ENCODE measurements at places on chromosomes 7 and 10. TPM values are rescaled to one million over a fixed set of nuclear protein-coding genes. Genes with fewer than 3 reads are reported as not detected.

Gene ZPBP
- total RNA-seq = not detected

DNA sequence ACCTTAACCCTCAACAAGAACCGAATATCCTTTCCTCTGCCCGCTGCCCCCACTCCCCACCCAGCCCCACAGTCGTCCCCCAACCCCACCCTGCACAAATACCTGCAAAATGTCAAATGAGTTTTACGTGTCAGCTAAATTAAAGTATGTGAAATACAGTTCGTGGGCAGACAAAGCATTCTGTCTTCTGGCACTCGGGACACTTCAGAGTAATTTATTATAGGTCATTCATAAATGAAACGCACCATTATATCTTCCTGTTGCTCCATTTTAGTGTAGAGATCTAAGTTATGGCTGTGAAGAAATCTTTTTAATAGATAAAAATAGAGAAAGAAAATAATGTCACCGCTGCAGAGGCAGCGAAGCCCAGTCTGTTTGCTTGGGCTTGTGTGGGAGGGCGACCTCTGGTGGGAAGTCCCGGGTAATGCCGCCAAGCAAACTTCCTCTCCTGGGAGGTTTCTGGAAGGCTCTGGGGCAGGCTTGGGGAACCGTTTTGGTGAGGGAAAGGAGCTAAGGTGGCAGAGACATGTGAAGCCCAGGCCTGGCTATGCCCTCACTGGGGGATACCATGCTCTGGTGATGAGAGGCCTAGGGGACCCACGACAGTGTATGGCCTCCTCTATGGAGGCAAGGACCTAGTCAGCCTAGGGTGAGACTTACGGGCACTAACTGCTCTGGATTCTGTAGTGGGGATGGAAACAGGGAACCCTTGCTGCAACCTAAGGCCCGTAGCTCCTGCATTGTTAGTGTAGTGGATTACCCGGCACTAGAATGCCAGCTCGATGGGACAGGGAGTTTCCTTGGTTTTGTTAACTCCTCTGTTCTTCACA lies 604.9 kb downstream of the LRMDA start:
- no peak overlapping the region for H3K27ac ChIP-seq
- no peaks in the 10 kb centered on the region for H3K36me3 ChIP-seq
- no peaks in the 10 kb centered on the region for H3K4me1 ChIP-seq
- peak; percentile 91 for DNase-seq

DNA sequence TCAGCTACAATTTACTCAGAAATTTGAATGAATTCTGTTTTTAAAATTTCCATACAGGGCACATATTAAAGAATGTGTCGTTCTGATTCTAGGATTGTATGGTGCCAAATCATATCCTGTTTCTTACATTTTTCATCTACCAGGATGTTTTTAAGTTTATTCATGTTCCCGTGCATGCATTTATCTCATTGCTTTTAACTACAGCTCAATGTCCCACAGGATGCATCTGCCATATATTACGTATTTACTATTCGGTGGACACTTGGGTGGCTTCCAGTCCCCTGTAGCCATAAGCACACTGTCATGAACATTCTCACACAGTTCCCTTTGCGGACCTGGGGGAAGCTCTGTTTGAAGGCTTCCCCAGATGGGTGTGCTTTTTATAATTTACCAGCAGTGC lies 122.3 kb downstream of the CCDC71L start:
- H3K36me3 ChIP-seq = no peaks in the 10 kb centered on the region
- H3K27ac ChIP-seq = no peak overlapping the region
- no peak overlapping the region for H3K4me3 ChIP-seq
- H3K4me1 ChIP-seq = no peaks in the 10 kb centered on the region

Gene METTL2B
- 23.8 TPM for total RNA-seq

Gene COPS6
- total RNA-seq = 79.7 TPM

Gene GPR158
- not detected for total RNA-seq

Gene CHCHD3
- total RNA-seq = 32.2 TPM

DNA sequence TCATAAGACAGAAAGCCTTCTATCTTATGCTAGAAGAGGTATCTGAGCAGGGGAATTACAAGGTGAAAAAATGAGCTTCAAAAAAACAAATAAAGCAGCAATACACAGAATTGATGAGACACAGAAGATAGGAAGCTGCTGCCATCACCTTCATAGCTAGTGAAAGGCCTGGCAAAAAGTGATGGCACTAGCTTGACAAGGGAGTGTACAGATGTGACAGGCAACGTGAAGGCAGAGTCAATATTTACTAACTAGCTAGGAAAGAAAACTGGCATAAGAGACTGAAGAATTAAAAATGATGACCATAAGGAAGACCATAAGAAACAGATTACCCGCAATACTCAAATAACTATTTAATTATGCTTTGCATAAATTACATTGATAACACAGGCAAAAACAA lies 9.4 kb downstream of the GPR22 start:
- H3K27me3 ChIP-seq = no peaks in the 10 kb centered on the region
- DNase-seq = no peak
- no peak overlapping the region for H3K4me3 ChIP-seq
- H3K27ac ChIP-seq = no peak overlapping the region

DNA sequence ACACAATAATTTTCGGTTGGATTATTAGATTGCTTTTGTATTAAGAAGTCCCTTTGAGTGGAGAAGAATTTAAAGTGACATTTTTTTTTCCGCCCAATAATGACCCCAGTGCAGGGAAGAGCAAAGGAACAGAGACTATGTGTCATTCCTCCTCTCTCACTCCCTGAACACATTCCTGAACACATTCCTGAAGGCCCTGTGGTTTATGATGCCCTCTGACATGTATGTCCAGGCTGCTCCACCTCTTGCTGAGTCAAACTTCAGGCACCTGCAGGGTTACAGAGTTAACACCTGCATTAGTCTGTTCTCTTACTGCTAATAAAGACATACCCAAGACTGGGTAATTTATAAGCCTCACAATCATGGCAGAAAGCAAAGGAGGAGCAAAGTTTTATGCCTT lies 704.0 kb upstream of the LRRN3 start:
- DNase-seq = no peak
- no peaks in the 10 kb centered on the region for H3K4me1 ChIP-seq
- no peak overlapping the region for H3K4me3 ChIP-seq
- H3K27me3 ChIP-seq = no peaks in the 10 kb centered on the region
- H3K36me3 ChIP-seq = no peaks in the 10 kb centered on the region

DNA sequence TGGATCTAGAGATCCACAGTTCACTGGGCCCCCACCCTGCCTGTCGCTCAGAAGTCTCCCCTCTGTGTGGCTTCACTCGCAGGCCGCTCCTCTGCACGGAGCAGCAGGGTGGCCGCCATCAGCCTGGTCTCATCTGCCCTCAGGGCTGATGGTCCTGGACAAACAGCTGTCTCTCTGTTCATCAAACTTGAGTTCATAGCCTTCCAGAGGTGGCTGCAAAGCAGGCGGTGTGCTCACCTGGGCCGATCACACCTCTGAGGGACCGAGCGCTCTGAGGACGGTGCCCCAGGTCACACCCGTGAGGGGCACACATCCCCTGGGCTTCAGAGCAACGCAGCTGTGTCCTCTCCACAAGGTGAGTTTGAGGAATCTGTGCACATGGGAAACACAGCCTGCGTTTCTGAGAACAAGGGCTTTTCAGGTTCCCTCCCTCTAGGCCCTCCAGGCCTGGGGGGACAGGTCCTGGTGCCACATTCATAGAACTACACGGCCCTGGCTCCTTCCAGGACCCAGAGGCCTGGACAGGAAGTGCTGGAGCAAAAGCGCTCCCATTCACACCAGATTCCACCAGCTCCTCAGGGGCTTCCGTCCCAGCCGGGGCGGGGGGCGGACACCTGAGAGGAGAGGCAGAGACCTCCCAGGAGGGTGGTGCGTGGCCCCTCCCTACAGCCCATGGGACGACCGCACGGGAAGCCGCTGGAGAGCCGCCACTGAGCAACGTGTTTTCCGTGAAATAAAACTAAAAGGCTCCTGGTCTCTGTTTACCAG lies 31.2 kb upstream of the FAM20C start:
- H3K27ac ChIP-seq = no peak overlapping the region
- H3K4me3 ChIP-seq = no peak overlapping the region
- no peaks in the 10 kb centered on the region for H3K27me3 ChIP-seq
- DNase-seq = peak; percentile 44

Gene JAKMIP3
- total RNA-seq = 0.23 TPM

Gene GRID2IP
- 0.16 TPM for total RNA-seq

Gene ZNF853
- 10.9 TPM for total RNA-seq

GRCh38 chr10:29811751-29812427 lies 177.1 kb upstream of the SVIL start:
- DNase-seq = peak; percentile 76
- H3K27ac ChIP-seq = peak overlapping the region; percentile 95
- H3K36me3 ChIP-seq = no peaks in the 10 kb centered on the region
- no peaks in the 10 kb centered on the region for H3K27me3 ChIP-seq
- H3K4me1 ChIP-seq = peaks cover 8% of the 10 kb centered on the region

DNA sequence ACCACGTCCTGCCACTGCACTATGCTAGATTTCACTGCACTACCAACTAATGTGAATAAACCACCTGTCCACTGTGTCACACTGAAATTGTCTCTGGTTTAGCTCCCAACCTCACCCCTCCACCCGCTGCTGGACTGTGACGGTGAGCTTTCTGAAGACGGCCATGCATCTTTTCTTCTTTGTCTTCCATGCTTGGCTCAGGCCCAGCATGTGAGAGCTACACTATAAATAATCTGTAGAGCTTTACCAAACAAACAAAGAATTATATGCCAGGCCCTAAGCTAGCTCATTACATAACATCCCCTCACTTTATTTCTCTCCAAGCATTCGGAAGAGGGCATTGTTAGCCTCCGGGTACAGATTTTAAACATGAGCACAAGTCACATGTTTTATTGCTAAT lies 633.2 kb downstream of the TNS3 start:
- no peaks in the 10 kb centered on the region for H3K36me3 ChIP-seq
- H3K4me1 ChIP-seq = no peaks in the 10 kb centered on the region
- H3K27ac ChIP-seq = no peak overlapping the region
- no peak for DNase-seq
- H3K4me3 ChIP-seq = no peak overlapping the region
- no peaks in the 10 kb centered on the region for H3K27me3 ChIP-seq

DNA sequence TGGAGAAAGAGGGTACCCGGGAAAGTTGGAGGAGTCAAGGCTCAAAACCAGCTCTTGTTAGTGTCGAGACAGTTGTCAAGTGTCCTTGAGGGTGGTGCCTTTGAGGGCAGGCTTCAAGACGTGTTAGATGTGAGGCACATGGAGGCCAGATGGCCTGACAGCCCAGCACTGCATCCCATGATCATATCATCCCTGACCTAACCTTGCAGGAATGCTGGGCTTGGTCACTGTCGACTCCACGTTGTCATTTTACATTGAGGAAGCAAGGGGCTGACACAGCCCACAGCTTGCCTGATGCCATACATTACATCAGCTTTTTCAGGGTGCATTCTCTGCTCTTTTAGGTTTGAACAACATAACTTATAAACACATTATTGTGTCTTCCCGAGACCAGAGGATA lies 114.1 kb downstream of the ABCA13 start:
- H3K4me1 ChIP-seq = no peaks in the 10 kb centered on the region
- H3K36me3 ChIP-seq = no peaks in the 10 kb centered on the region
- H3K27me3 ChIP-seq = no peaks in the 10 kb centered on the region
- H3K27ac ChIP-seq = no peak overlapping the region
- DNase-seq = no peak

Gene RBM17
- 82.0 TPM for total RNA-seq

DNA sequence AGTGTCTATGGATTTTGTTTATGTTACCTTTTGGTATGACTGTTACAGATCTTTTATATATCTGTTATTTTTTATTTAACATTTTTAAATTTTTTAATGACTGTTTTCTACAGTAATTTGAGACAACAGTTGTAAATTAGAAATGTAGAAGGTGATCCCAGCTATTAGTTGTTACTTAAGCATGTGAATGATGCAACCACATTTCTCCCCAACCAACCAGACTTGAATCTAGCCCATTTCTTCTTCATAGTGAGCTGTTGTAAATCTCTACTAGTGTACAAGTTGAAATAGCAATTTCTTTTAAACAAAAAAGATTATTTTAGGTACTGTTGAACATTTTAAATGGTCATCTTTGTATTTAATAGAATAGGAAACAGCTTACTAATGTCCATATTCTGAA lies 18.0 kb downstream of the TMEM106B start:
- no peaks in the 10 kb centered on the region for H3K27me3 ChIP-seq
- H3K36me3 ChIP-seq = no peaks in the 10 kb centered on the region

DNA sequence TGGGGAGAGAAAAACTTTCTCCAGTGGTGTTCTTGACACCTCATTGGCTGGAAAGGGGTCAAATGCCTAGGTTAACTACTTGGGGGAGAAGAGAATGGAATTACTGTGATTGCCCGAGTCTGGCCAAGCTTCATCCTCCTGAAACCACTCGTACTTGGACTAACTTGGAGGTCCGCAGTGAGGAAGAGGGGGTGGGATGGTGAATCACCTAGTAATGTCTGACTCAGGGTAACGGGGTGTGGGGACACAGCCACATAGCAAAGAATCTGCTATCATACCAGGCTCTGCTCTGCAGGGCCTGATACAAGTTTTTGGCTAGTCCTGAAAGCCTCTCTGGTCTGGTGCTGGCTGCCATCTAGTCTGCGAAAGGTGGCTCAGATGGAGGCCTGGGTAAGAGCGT lies 190.9 kb downstream of the RPS24 start:
- no peaks in the 10 kb centered on the region for H3K36me3 ChIP-seq
- H3K27ac ChIP-seq = no peak overlapping the region
- H3K27me3 ChIP-seq = no peaks in the 10 kb centered on the region

Gene NPFFR1
- total RNA-seq = 0.06 TPM

DNA sequence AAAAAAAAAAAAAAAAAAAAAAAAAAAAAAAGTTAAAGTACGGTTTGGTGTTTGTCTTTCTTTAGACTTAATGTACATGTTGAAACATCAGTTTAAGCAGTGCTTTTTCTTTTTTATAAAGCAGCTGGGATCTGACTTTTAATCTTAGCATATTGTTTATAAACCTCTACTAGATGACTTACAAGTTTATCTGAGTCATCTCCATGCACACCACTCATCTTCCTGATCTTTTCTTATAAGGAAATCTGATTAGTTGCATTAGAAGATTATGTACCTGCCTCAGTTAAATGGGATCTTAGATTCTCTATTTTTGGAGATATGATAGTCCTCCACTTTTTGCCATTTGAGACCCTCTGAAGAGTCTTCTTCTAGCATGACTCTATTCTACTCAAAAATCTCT lies 391.9 kb upstream of the LRGUK start:
- no peak overlapping the region for H3K27ac ChIP-seq
- no peaks in the 10 kb centered on the region for H3K27me3 ChIP-seq
- DNase-seq = no peak
- H3K36me3 ChIP-seq = no peaks in the 10 kb centered on the region

GRCh38 chr10:14578060-14578952 lies 196.4 kb downstream of the FAM107B start:
- H3K27me3 ChIP-seq = no peaks in the 10 kb centered on the region
- peak overlapping the region; percentile 69 for H3K27ac ChIP-seq
- no peaks in the 10 kb centered on the region for H3K36me3 ChIP-seq
- peak overlapping the region; percentile 26 for H3K4me3 ChIP-seq
- H3K4me1 ChIP-seq = no peaks in the 10 kb centered on the region

Gene AVPI1
- 18.3 TPM for total RNA-seq

Gene KCP
- 2.1 TPM for total RNA-seq

Gene TAS2R4
- total RNA-seq = 1.6 TPM

Gene WNT8B
- total RNA-seq = not detected

- no peaks in the 10 kb centered on the region for H3K36me3 ChIP-seq
- no peak for DNase-seq
- no peak overlapping the region for H3K27ac ChIP-seq
Observed at GRCh38 chr7:112395411-112395810, 54.8 kb upstream of the IFRD1 start.

Gene LEP
- total RNA-seq = 0.45 TPM

GRCh38 chr10:103681617-103682399 lies 173.6 kb downstream of the SH3PXD2A start:
- no peak overlapping the region for H3K4me3 ChIP-seq
- no peak for DNase-seq
- no peaks in the 10 kb centered on the region for H3K36me3 ChIP-seq
- no peaks in the 10 kb centered on the region for H3K4me1 ChIP-seq
- no peak overlapping the region for H3K27ac ChIP-seq
- no peaks in the 10 kb centered on the region for H3K27me3 ChIP-seq

All from aorta (tissue), 5 donors.